ENCODE measurements at places on chromosomes 6 and 20.
A peak's percentile ranks its signal among the peaks of the same experiment; 100 is the strongest.

- no peak for DNase-seq
These were observed 66.0 kb downstream of the BLOC1S5 start for GRCh38 chr6:7998103-7998725.

DNA sequence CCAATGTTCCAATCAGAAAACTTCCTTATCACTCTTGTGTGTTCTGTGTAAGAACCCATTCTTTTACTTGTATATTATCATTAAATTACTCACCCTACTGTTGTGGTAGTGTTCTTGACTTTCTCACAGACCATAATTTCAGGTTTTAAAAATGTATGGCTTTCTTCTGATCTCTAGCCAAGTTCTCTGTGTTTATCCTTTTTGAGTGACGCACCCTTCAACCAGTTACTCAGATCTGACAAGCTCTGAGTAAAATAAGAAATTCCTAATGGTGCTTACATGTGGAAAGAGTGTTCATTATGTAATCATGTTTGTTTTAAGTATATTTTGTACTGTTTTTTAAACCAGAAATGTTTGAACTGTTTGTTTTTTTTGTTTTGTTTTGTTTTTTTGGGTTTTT lies 11.0 kb downstream of the TBPL1 start:
- DNase-seq = peak; percentile 49

- no peak for DNase-seq
These were observed 12.1 kb downstream of the APMAP start for GRCh38 chr20:24980291-24981053.

DNA sequence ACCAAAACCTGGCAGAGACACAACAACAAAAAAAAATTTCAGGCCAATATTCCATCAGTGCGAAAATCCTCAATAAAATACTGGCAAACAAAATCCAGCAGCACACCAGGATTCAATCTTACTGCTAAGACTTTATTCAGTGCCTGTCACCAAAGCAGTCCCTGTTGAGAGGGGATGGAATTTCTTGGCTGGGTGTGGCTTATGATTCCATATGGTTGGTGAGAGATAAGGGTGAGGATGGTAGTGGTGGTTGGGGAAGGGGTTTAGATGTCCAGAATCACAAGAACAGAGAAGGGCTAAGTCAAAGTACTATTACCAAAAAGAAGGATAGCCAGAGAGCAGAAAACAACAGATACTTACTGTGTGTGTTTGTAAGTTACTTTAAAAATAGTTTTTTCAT lies 152.8 kb upstream of the SLC35B3 start:
- no peak for DNase-seq

DNA sequence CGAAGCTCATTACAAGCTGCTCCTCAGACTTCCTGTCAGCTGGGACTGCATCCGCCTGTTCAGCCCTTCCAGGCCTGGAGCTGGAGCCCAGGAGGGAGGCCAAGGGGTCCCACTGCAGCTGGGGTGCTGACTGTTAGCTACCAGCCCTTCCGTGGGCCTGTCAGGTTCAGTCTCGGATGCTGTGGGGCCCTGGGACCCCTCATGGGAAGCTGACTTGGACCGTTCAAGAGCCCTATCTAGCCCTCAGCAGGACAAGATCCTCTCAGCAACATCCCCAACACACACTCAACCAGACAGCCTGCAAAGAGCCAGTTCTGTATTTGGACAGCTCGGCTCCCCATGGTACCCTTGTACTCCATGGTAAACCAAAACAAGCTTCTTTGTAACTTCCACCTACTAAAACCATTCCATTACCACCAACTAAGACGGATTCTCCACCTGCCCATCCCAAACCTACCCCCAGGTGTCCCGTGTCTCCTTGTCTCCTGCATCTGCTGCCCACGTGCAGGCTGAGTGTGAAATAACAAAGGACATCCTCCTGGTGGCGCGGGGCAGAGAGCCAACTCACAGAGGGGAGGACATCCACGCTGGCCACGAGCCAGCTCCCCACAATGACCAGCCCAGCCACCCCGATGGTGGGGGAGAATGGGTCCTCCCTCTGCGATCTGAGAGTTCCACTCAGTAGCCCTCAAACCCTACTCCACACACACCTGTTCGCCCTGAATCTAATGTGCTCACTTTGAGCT lies 111.2 kb downstream of the TAF4 start:
- no peak for DNase-seq
